ENCODE measurements at places on chromosomes 16 and 17.

- DNase-seq, result no peak
Observed at GRCh38 chr17:75239778-75240393, 21.5 kb downstream of the GGA3 start.

- DNase-seq, result no peak
Observed at GRCh38 chr17:43814714-43815113, 18.2 kb downstream of the MPP3 start.

DNA sequence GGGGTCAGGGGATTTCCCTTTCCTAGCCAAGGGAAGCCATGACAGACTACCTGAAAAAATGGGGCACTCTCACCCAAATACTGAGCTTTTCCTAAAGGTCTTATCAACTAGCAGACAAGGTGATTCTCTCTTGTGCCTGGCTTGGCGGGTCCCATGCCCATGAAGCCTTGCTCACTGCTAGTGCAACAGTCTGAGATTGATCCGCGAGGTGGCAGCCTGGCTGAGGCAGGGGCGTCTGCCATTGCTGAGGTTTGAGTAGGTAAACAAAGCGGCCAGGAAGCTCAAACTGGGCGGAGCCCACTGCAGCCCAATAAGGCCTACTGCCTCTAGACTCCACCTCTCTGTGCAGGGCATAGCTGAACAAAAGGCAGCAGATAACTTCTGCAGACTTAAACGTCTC is 152.6 kb upstream of the PMFBP1 start:
- no peak for DNase-seq

- peak; percentile 31 for DNase-seq
Observed at GRCh38 chr17:44363613-44364159, at the start of gene FAM171A2. TSS of gene FAM171A2 (minus strand) at chr17:44363853. CDS start at chr17:44363714, 139 bp downstream.

DNA sequence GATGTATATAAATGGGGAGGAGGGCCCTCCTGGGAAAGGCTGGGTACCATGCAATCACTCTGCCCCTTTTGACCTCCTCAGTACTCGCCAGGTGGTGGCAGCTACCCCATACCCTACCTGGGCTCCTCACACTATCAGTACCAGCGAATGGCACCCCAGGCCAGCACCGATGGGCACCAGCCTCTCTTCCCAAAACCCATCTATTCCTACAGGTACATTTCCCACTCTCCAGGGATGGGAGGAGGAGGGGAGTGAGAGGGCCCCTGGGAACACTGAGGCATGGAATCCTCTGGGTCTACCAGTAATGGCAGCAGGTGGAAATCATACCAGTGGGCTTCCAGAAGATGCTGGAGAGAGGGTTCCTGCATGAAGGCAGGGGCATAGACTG is 22.9 kb downstream of the FOXN1 start:
- no peak for DNase-seq

All from stimulated activated CD8-positive, alpha-beta memory T cell treated with anti-CD3 and anti-CD28 coated beads, Interleukin-7, amount 100 ng/mL, for 48 hours (primary cell).